ENCODE measurements at places on chromosomes 16 and 17.
A peak's percentile ranks its signal among the peaks of the same experiment; 100 is the strongest.

- DNase-seq = no peak
These were observed 49.0 kb upstream of the CHMP6 start for GRCh38 chr17:80942423-80943345.

- DNase-seq = no peak
These were observed 15.4 kb downstream of the SMARCE1 start for GRCh38 chr17:40632216-40632615.

DNA sequence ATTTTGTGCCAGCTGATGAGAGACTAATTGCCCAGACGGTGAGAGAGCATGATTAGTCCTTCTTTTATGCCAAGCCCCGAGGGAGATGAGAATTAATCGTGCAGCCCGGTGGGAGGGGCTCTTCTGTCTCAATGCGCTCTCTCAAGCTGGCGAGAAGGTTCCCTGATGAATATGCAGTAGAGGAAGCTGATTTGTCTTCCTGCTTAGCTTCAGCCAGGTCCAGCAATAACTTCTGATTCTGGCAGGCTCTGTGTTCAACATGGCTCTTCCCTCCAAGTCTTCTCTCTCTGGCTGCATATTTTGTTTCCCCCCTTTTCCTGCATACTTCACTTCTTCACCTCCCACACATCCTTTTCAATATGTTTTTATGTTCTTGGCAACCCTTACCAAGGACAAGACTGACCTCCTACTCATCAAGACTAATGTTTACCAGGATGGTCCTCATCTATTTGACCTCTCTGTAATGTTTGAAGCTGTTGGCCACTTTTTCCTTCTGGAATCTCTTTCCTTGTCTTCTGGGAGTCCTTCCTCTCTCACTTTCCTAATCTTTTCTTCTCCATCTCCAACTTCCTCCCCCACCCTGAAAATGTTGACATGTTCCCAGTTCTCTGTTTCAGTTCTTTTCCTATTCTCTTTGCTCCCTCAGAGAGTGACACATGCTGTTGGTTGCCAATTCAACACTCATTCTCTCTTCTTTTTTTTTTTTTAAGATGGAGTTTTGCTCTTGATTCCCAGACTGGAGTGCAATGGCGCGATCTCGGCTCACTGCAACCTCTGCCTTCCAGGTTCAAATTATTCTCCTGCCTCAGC is 33.1 kb downstream of the ARL4D start:
- DNase-seq = no peak

DNA sequence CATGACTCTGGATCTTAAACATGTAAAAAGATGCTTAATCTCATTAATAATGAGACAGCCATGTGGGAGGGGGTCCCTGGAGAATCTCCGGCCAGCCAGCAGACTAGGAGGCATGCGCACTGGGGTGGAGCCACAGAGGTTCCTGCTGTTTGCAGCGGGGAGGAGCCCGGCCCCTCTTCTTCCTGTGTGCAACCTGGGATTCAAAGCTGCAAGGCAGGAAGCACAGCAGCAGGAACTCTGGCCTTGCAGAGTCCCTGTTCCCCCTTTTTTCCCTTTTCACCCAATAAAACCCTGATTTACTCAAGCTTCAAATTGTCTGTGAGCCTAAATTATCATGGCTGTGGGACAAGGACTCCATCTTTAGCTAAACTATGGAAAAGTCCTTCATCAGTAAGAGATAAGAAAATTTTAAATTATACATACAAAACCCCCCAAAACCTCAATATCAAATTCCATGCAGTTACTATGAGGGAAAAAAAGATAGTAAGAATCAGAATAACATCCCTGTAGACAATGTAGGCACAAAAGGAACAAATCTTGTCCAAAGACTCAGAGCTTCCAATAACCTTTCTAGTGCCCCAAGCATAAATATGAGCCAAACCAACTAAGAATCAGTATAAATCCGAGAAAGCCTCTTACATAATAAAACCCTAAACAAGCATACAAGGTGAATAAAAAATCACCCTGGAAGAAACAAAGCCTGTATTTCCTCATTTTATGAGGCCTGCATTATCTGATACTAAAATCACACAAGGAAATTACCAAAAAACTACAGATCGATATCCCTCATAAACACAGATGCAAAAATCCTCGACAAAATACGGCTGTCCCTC is 12.1 kb downstream of the CFDP1 start:
- DNase-seq = peak; percentile 13

- no peak for DNase-seq
These were observed 24.1 kb downstream of the WIPI1 start for GRCh38 chr17:68433211-68433610.

DNA sequence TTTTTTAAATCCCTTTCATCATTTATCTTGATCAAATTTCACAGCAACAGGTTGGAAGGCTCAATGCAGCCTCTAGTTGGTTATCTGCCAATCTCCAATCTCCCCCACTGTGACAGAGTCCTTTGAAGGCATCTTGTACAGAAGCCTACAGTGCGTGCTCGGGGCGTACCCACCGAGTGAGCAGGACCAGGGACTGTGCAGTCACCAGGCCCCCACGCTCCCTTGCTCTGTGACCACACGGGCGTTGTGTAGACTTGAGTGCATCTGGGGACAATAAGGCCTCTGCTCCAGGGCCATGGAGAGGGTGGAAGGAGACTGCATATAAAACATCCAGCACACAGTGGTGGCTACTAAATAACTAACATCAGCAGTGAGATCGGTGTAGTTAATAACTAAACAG is 63.4 kb downstream of the GTF3C1 start:
- no peak for DNase-seq

DNA sequence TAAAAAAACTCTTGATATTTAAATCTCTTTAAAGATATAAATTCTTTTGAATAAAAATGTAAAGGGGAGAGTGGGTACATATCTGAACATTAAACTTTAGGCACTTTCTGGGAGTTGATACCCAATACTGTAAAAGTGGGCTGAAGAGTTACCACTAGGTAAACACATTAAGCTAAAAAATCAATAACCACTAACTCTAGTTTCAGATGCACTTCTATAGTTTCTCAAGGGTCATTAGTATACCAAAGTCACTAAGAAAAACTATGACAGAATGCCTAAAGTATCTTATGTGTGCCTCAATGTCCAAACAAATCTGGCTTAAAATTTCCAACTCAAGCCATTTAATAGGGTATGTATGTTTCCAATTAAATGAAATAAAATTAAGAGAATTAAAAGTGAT is 13.1 kb upstream of the CFDP1 start:
- DNase-seq = no peak

DNA sequence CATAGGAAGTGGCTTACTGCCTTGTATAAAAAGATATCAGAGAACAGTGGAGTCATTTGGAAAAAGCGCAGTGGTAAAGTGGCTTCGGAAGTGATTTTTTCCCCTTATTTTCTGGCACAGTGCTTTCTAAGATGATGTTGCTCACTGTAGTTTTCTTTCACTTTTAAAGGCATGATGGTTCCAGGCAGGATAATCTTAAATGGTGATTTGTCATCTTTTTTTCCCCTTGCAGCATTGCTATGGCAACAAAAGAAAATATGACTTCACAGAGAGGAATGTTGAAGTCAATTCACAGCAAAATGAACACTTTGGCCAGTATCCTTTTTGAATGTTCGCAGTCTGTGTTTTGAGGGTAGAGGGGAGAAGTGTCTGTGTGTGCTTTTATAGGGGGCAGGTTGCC is 42.5 kb downstream of the GOSR1 start:
- DNase-seq = no peak

- no peak for DNase-seq
These were observed 10.7 kb upstream of the SEZ6 start for GRCh38 chr17:29016345-29017210.

DNA sequence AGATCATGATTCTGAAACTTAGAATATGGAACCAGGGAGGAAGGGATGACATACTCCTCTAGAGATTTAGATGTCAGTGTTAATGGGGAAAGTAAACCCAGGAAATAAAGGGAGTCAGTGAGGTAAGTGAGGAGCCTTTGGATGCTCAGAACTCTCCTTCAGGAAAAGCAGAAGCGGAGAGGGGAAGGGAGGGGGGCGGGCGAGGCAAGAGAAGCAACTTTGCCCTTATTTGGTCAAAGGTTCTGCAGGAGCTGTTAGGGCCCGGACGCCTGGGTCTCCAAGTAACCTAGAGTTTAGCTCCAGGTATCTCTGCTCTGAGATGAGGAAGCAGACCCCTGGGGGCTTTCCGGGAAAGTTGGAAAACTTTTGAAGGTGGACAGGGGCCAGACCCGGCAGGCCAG is 1.3 kb downstream of the PFN1 start:
- DNase-seq = no peak

GRCh38 chr16:64669573-64669972 is 452.3 kb downstream of the CDH11 start:
- DNase-seq = no peak

GRCh38 chr16:85281181-85281580 is 168.9 kb upstream of the CIBAR2 start:
- no peak for DNase-seq

DNA sequence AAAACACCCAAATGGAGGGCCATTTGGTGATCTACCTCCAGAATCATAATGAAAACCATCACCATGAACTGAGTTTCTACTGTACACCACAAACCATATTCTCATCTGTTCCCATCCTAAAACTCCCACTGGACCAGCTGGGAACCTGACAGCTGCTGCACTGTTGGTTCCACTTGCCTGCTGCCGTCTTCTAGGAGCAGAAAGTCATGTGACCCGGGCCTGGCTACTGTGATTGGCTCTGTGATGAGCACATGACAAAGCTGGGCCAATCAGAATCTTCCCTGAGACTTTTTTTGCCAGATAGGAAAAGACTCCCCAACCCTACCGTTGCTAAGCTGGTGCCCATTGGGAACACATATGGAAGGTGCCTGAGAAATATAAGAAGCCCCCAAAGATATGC is 264.2 kb downstream of the MRTFB start:
- DNase-seq = no peak

- no peak for DNase-seq
These were observed 35.8 kb downstream of the MPRIP start for GRCh38 chr17:17077861-17078732.

- no peak for DNase-seq
These were observed 2.8 kb upstream of the TEFM start for GRCh38 chr17:30908717-30909420.

DNA sequence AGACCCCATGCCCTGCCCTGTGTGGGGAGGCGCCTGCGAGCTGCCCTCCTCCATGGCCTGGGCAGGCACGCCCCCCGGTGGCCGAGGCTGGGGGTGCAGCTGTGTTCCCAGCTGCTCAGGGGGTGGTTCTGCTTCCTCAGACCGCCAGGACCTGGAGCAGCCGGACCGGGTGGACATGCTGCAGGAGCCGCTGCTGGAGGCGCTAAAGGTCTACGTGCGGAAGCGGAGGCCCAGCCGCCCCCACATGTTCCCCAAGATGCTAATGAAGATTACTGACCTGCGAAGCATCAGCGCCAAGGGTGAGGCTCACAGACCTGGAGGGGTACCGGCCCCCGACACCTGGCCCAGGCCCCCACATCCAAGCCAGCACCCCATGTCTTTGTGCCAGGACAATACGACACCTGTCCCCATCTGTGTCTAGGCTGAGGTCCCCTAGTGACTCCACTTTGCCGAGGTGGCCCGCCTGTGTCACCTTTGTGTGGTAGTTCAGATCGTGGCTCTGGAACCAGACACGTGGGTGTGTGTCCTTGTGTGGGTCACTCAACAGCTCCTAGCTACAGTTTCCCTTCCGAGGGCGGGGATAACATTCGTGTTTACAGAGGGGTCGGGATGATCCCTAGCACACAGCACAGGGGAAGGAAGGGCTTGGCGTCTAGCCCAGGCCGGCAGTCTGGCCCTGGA is 9.3 kb downstream of the GJD3 start:
- DNase-seq = peak; percentile 78

DNA sequence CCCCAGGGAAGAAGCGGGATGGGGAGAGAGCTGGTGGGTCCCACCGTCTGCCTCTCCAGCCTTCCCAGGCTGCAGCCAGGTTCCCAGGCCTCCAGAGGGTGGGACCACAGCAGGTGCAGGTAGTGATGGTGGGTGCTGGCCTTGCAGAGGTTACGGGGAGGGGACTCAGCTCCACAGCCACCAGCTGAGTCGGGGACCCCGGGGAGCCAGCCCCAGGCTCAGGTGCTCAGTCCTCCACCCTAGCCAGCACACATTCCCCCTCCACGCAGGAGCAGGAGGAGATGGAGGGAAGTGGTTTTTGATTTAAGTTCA is 5.0 kb downstream of the TP53I13 start:
- no peak for DNase-seq

DNA sequence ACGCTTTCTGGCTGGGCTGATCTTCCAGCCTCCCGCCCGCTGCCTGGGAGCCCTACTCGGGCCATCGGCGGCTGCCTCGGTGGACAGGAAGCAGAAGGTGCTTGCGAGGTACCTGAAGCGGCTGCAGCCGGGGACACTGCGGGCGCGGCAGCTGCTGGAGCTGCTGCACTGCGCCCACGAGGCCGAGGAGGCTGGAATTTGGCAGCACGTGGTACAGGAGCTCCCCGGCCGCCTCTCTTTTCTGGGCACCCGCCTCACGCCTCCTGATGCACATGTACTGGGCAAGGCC is 30.7 kb downstream of the CIITA start:
- no peak for DNase-seq

DNA sequence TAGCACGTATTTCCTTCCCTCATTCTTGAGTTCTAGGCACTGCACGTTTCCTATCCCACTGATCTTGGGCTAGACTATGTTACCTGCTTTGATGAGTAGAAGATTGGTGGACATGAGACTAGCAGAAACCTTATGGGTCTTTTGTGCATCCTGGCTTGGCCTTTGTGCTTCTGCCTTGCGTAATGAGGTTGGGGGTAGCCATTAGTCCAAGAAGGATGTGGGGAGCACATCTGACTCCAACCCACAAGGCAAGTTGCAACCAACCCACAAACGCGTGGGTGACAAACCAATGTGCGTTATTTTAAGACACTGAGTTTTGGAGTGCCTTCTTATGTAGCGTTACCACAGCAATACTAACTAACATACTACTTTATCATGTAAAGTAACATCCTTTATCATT is 180.4 kb upstream of the IRX5 start:
- DNase-seq = no peak

DNA sequence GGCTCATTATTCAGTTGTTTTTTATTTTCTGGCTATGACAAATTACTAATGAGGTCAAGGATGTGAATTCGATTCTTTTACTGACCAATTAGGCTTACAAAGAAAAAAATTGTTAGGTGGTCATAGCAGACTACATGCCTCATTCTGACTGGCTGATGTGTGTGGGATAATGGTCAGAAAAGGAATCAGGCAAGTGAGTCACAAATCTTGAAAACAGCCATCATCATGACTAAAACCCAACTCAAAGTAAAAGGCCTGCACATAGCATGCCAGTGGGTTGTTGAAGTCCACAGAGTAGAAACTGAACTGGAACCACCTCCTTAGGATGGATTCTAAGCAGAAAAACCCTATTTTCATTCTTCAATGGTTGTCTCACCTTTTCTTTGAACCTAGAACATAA is 8.6 kb downstream of the RPGRIP1L start:
- no peak for DNase-seq

GRCh38 chr17:2936351-2936750 is 127.1 kb downstream of the OR1D5 start:
- no peak for DNase-seq

- DNase-seq = no peak
These were observed 7.1 kb upstream of the NFATC3 start for GRCh38 chr16:68077866-68078700.

- DNase-seq = no peak
These were observed 32.5 kb upstream of the FA2H start for GRCh38 chr16:74807052-74807646.

Data from stimulated activated CD4-positive, alpha-beta T cell treated with anti-CD3 and anti-CD28 coated beads, Interleukin-12 subunit alpha, Interleukin-12 subunit beta, amount 100 ng/mL, for 4 hours (primary cell).